ENCODE measurements at places on chromosomes 2 and 18. TPM values are rescaled to one million over a fixed set of nuclear protein-coding genes. Genes with fewer than 3 reads are reported as not detected.

NTSR2 gene
- not detected for total RNA-seq

MC4R gene
- not detected for total RNA-seq

NAT8 gene
- total RNA-seq = not detected

UPP2 gene
- not detected for total RNA-seq

ZFAND2B gene
- 25.6 TPM for total RNA-seq

PMAIP1 gene
- 105 TPM for total RNA-seq

LRRTM4 gene
- not detected for total RNA-seq

CARF gene
- 8.5 TPM for total RNA-seq

B3GNT7 gene
- total RNA-seq = 0.07 TPM

LHCGR gene
- total RNA-seq = not detected

POTEC gene
- total RNA-seq = not detected

ADCYAP1 gene
- total RNA-seq = not detected

DHRS9 gene
- total RNA-seq = 11.5 TPM

FBLN7 gene
- total RNA-seq = 25.4 TPM

CRYGD gene
- not detected for total RNA-seq

ATOH8 gene
- total RNA-seq = not detected

IL1F10 gene
- not detected for total RNA-seq
